ENCODE measurements at places on chromosomes 3 and 15.

DNA sequence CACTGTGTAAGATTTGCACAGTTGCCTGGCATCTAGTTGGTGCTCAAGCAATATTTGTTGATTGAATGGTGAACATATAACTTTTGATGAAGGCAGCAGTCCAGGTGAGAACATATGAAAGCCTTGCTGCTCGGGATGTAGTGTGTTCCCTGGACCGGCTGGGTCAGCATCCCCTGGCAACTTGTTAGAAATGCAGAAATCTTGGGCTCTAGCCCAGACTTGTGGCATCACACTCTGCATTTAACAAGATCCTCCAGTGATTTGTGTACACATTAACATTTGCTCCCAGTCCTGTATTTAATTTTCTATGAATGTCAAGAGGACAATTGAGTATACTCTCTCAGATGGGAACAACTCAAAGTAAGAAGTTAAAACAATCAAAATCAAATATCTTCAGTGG lies 69.0 kb upstream of the SAMMSON start:
- DNase-seq, result no peak

DNA sequence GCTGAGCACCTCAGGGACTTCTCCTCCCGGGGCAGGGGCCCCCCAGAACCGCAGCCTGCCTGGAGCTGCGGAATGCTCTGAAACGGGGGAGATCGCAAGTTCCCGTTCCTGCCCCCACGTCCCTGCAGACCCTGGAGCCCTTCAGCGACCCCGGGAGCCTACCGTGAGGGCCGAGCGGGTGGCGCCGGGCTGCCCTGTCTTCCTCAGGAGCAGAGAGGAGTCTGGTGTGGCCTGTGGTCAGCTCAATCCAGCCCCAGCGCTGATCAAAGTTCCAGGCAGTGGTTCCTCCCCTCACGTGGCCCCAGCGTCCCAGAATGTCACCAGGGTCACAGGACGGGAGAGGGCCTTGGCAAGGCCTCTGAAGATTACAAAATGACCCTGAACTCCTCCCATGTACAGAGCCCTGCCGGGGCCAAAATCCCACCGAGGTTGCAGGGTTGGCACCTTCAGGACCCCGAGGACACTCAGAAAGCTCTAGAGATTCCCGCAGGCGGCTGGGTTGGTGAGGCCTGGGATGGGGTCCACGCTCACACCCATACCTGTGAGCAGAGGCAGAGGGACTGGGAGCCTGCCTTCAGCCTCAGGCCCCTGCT lies at the start of gene CPN2:
Gene CPN2, minus strand, starts transcription at position 249 of the 593 bp plus-strand sequence. CDS start 8,626 bp downstream, outside the sequence.
- no peak for DNase-seq

DNA sequence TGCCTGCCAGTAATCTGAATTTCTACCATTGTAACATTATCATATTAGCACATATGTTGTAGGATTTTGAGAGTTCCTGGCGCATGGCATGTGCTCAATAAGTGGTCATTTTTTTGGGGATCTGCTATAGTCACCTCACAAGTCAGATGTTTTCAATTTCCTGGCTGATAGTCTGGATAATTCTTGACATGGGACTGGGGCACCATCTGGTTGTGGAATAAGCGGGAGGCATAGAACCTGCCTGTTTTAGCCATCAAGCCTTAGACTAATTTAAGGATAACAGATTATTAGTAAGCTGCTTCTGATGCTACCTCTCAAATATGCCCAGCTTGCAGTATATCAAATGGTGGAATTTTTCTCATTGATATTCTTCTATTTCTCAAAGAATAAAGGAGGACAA lies 39.1 kb downstream of the GASK1A start:
- DNase-seq, result no peak

- DNase-seq, result no peak
Measured at GRCh38 chr15:101382544-101382943, 87.5 kb upstream of the SNRPA1 start.

Measured in adrenal gland (tissue), 19 donors.